Activated CD8-positive, alpha-beta memory T cell treated with anti-CD3 and anti-CD28 coated beads for 1 hour (primary cell): ENCODE measurements at places on chromosomes 6 and 20.

- DNase-seq = peak; percentile 1
These were observed 43.9 kb upstream of the FAM135A start for GRCh38 chr6:70369332-70369950.

DNA sequence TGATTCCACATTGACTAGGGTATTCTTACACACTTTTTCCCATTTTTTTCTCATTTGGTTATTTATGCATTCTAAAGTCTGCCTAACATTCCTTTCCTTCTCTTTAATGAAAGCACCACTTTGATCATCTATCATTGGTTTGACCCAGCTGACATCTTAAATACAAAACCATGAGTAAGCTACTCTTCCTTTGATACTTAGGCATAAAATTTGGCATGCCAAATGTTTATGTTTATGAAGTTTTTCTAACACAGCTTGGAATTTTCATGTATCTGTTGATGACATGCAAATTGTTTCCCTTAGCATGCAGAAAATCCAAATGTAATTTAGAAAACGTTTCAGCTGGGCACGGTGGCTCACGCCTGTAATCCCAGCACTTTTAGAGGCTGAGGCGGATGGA is 534.9 kb downstream of the QKI start:
- DNase-seq = no peak

DNA sequence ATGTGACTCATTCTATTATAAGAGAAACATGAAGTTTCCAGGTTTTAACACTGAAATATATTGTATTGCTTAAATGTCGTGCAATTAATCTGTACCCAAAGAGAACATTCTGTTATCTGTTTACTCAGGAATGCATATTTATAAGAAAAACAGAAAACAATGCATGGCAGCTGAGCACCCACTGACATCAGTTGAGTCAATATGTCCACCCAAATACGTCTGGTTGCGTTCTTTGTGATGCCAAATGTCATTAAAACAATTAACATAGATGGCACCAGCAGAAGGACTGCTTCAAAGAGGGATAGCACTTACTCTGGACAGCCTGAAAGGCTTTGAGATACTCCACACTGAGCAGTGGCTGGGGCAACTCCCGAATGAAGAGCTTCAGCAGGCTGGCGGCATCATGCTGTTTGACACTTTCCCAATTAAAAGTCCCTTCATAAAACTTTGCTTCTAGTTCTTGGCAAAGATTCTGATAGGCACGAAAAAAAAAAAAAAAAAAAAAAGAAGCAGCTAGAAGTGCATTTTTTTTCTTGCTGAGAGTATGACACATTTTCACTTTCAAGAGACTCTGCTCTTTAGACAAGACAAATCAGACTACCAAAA is 102.3 kb downstream of the ARHGAP18 start:
- DNase-seq = no peak

DNA sequence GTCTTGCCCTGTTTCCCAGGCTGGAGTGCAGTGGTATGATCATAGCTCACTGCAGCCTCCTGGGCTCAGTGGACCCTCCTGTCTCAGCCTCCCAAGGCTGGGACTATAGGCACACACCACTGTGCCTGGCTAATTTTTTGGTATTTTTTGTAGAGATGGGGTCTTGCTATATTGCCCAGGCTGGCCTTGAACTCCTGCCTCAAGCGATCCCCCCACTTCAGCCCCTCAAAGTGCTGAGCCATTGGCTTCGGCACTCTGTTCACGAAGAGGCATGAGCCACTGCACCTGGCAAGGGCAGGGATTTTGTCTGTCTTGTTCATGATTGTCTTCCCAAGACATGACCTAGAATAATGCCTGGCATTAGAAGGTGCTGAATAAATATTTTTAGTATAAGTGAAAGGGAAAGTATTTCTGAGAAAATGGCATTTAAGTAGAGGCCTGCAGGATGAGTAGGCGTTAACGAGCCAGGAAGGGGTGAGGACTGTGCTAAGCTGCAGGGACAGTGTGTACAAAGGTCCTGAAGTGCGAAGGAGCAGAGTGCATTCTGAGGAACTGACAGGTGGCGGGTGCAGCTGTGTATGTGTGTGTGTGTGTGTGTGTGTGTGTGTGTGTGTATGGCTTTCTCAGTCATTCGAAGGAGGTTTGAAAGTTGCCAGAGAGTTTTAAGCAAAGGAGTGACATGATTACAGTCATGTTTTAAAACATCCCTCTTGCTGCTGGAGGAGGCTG is 43.0 kb downstream of the VEGFA start:
- DNase-seq = no peak

- DNase-seq = no peak
These were observed 21.3 kb upstream of the HFE start for GRCh38 chr6:26065952-26066380.

DNA sequence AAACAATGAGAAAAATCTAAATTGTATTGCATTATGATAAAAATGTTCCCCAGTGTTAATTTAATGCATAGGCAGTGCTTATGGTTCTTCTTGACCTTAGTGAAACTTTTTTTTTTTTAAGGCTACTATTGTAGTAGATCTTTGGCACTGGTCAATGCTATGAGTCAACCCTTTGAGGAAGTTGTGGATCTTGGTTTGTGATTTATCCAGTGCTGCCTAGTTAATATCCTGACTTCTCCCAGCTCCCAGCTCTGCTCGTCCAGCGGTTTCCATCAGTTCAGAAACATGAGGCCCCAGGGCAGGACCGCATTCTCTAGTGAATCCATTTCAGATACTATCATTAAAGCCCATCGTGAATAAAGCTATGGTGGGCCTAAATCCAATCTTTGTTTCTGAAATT is 364.5 kb upstream of the JARID2 start:
- DNase-seq = no peak

- DNase-seq = no peak
These were observed 102.6 kb upstream of the DUSP22 start for GRCh38 chr6:189676-190075.

DNA sequence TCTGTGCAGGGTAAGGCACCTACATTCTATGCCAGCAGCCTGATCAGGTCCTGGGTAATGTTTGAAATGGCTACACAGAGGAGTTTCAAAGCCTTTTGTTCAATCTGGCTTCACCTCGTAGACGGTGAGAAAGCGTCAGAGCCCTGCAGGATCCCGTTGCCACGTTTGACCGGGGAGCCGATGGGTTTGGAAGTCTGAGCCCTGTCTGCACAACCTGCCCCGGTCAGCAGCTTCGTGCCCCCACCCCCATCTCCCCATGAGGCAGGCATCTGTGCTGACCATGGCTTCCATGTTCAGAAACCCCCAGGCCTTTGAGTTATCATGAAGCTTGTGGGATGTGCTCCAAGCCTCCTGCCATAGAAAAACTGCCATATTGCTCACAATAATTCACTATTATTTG is 63.9 kb downstream of the PTPN1 start:
- DNase-seq = no peak

GRCh38 chr6:96016334-96017069 is 728 bp downstream of the FUT9 start:
- DNase-seq = no peak

- no peak for DNase-seq
These were observed at the start of gene TUBB1 for GRCh38 chr20:59019217-59019616. TUBB1 (plus strand) TSS chr20:59019429; CDS start chr20:59019523, 94 bp downstream.

- peak; percentile 31 for DNase-seq
These were observed at the start of gene ABRACL for GRCh38 chr6:139028658-139029469. ABRACL (plus strand) TSS chr6:139028745; CDS start chr6:139034161, 5,416 bp downstream.

- DNase-seq = no peak
These were observed 35.2 kb upstream of the EPHA7 start for GRCh38 chr6:93454533-93454932.

GRCh38 chr20:24497851-24498250 is 28.4 kb downstream of the SYNDIG1 start:
- no peak for DNase-seq

DNA sequence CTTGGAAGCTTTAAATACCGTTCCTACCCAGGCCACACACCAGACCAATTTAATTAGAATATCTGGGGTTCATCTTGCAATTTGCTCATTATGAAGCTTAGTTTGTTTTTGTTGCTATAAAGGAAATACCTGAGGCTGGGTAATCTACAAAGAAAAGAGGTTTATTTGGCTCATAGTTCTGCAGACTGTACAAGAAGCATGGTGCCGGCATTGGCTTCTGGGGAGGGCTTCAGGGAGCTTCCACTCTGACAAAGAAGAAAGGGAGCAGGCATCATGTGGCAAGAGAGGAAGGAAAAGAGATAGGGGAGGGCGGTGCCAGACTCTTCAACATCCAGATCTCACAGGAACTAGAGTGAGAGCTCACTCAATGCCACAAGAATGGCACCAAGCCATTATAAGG is 73.6 kb downstream of the RNF182 start:
- no peak for DNase-seq

GRCh38 chr6:72669324-72669723 is 47.5 kb downstream of the KCNQ5 start:
- DNase-seq = no peak

GRCh38 chr6:127877231-127877630 is 23.6 kb downstream of the THEMIS start:
- DNase-seq = no peak

GRCh38 chr6:22473991-22474682 is 95.2 kb upstream of the HDGFL1 start:
- DNase-seq = no peak

- DNase-seq = no peak
These were observed 66.7 kb upstream of the ZNF217 start for GRCh38 chr20:53660078-53660909.

DNA sequence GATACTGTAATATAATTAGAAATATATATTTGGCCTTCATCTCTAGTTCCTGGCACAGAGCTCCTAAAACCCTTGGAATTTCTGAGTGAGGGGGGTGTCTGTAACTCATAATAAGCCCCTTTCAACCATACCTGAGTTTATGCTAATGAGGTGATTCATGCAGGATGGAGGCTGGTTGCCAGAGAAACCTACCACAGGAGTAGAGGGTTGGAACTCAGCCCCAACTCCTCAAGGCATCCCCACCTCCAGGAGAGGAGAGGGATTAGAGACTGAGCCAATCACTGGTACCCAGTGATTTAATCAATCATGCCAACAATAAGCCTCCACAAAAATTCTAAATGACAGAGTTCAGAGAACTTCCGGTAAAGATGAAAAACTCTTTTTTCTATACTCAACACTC is 17.5 kb downstream of the UQCC1 start:
- DNase-seq = no peak

- DNase-seq = no peak
These were observed 19.5 kb upstream of the TAF8 start for GRCh38 chr6:42030585-42031506.

GRCh38 chr20:1632178-1632577 is 12.4 kb upstream of the SIRPB1 start:
- no peak for DNase-seq

GRCh38 chr6:6878887-6879585 is 228.7 kb upstream of the RREB1 start:
- no peak for DNase-seq

- DNase-seq = no peak
These were observed 15.7 kb upstream of the REPS1 start for GRCh38 chr6:139003751-139004150.

DNA sequence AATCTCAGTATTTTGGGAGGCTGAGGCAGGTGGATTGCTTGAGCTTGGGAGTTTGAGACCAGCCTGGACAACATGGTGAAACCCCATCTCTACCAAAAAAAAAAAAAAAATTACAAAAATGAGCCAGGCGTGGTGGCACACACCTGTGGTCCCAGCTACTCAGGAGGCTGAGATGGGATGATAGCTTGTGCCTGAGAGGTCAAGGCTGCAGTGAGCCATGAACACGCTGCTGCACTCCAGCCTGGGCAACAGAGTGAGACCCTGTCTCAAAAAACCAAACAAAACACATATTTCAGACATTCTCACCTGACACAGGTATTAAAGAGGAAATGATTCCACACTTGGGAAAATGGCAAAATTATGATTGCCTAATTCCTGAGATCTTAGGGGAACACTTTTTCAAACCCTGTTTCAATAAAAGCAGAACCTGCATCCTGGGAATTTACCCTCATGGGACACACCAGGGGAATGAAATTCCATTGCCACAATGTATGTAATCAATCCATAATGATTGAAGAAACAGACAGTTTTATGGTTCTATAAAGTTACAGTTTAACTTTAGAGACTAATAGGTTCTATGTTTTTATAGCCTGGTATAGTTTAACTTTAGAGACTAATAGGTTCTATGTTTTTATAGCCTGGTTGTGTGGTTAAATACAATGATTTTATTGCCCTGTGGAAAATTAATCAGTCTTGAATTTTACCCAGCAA is 29.6 kb upstream of the DNAAF9 start:
- no peak for DNase-seq

GRCh38 chr6:18168264-18168663 is 13.0 kb downstream of the KDM1B start:
- DNase-seq = no peak

GRCh38 chr6:83470001-83470400 is 39.1 kb upstream of the ME1 start:
- DNase-seq = no peak

DNA sequence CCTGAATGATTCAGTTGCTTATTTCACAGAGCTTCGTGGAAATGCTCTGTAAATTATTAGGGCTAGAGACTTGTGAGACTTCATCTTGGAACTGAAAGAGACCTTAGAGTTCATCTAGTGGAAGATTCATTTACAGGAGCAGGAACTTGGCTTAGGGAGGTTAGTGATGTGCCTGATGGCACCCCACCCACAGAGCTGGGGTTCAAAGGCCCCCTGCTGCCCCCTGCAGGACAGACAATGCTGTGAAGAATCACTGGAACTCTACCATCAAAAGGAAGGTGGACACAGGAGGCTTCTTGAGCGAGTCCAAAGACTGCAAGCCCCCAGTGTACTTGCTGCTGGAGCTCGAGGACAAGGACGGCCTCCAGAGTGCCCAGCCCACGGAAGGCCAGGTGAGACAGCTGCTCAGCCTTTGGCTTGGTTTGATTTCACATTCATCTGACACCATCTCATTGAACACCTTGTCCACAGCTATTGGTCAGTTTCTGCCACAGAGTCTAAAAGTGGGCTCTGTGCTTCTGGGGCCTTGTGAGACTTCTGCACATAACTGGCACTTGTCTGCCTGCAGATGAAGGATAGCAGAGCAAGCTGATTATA is 25.1 kb downstream of the MYBL2 start:
- peak; percentile 4 for DNase-seq

DNA sequence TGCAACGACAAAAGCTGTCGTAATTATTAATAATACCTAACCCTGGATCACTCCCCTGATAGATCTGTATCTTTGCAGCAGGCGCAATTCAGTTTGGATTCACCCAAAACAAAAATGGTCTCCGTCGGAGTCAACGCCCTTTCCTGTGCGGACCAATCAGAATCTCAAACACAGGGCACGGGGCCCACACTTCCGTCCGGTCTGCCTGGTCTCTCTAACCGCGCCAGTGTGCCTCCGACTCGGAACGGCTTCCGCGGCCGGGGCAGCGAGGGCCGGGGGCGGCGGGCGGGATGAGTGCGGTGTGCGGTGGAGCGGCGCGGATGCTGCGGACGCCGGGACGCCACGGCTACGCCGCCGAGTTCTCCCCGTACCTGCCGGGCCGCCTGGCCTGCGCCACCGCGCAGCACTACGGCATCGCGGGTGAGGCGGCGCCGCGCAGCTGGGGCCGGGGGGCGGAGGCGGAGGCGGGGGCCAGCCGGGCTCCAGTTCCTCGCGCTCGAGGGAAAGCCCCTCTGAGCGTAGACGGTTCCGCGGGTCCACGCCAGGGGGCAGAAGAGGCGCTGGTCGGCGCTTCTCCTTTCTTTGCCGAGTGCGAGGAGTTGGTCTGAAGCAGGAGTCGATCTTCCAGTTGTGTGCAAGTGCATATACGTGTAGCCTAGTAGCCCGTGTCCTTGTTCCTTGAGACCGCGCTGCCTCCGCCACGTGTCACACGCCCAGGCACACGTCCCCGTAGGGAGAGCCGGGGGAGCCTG is at the start of gene PEX7:
Gene PEX7 (plus strand): TSS at position 217 of the 752 bp plus-strand sequence. CDS start 74 bp downstream, at position 291.
- DNase-seq = peak; percentile 55
